Brain pericyte (primary cell): ENCODE measurements at places on chromosomes 4 and X.

DNA sequence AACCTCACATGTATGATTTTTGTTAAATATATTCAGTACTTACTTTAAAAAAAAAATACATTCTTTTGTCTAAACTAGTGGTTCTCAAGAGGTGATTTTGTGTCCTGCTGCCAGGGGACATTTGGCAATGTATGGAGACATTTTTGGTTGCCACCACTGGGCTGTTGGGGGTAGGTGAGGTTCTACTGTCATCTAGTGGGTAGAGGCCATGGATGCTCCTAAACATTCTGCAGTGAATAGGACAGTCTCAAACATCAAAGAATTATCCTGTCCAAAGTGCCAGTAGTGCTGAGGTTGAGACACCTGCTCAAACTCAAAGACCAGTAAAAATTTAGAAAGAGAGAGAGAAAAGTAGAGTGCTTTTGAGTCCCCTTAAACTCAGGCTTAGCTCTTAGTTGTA is 32.9 kb upstream of the PGM2 start:
- no peak for DNase-seq

DNA sequence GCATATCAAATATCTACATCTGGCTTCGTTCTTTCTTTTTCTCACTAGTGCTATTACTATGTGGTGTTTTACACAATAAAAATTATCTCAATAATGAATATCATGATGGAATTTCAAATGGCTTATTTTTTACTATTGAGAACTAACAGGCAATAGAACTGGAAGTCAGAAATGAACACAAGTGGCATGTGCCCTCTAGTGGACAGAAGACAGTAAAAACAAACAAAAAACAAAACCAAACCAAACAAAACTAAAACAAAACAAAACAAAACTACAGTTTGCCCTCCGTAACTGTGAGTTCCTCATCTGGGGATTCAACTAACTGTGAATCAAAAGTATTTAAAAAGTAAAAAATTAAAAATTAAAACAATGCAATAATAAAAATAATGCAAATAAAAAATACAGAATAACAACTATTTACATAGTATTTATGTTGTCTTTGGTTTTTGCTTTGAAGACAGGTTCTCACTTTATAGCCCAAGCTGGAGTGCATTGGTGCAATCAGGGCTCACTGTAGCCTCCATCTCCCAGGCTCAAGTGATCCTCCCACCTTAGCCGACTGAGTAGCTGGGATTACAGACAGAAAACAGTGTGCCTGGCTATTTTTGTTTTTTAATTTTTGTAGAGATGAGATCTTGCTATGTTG is 195.6 kb upstream of the TACR3 start:
- no peak for DNase-seq

DNA sequence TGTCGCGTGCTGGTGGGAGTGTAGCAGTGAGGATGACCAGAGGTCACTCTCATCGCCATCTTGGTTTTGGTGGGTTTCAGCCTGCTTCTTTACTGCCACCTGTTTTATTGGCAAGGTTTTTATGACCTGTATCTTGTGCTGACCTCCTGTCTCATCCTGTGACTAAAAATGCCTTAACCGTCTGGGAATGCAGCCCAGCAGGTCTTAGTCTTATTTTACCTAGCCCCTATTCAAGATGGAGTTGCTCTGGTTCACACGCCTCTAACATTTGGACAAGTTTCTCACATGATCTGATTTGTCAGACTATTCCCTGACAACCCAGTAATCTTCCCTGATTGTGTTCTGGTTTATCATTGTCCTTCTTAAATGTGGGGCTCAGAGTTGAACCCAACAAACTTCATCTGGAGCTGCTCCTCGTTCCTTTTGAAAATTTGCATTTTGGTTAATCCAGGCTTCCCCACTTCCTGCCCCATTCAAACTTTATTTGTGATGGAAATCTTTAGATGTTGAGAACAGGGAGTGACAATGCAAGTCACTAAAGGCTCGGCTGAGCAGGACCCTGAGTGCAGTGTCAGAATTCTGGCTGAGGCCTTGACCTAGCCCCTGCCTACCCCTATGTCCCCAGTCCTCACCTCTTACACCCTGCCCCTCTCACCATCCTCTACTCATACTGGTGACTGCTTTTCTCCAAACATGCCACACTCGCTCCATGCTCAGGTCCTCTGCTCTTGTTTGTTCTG is 226.8 kb downstream of the STIM2 start:
- no peak for DNase-seq

DNA sequence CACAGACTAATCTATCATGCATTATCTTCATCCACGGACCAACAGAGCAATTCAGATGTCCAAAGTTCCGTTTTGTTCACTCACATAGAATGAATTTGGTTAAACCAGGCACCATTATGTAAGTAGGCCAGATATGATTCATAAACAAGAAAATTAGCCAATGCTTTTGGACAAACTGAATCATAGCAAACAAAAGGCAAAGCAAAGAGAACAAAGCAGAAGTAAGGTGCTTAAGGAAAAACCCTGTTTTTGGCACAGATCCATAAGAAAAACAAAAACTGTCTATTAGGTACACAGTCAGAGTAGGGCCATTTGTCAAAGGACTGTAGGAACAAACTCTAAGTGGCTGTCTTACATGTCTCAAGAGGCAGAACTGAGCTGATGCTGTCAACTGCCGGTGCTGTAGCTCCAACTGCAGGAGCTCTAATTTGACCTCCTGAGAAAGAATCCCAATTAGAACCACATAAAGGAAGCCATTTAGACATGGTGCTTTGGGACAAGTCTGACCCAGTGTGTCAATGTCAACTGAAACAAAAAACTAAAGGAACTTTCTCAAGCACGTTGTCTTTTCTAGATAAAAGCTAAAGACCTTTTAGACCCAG is 146.7 kb downstream of the COL25A1 start:
- DNase-seq = no peak

- DNase-seq = no peak
These were observed 7.1 kb upstream of the BST1 start for GRCh38 chr4:15695729-15696128.

GRCh38 chr4:109465069-109465468 is 31.5 kb downstream of the SEC24B start:
- no peak for DNase-seq

- DNase-seq = no peak
These were observed 23.7 kb upstream of the CASK start for GRCh38 chrX:41946989-41947612.

GRCh38 chr4:140239311-140239710 is 85.3 kb upstream of the MAML3 start:
- DNase-seq = no peak

DNA sequence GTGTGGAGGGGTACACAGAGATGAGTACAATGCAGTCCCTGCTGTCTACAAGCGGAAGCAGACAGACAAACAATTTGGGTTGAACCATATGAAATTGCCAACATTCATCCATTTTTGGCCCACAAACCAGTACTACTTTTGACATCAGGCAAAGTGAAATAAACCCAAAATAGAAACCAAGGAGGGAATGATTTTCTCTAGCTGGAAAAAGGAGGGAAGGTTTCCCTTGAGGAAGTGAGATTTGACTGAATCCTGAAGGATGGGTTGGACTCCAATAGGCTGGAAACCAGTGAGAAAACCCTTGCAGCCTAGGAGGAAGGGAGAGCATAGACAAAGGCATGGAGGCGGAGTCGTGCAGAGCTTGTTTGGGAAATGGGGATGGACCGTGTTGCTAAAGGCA is 63.5 kb upstream of the PJA1 start:
- DNase-seq = no peak

- DNase-seq = no peak
These were observed 27.2 kb downstream of the HDX start for GRCh38 chrX:84475101-84475500.

- no peak for DNase-seq
These were observed 55.1 kb downstream of the NAF1 start for GRCh38 chr4:163111588-163111987.

- DNase-seq = no peak
These were observed 66.6 kb downstream of the BLTP1 start for GRCh38 chr4:122218762-122219161.

GRCh38 chr4:55993994-55994663 is 45.4 kb downstream of the CEP135 start:
- no peak for DNase-seq

- no peak for DNase-seq
These were observed 9.4 kb downstream of the MGST2 start for GRCh38 chr4:139674875-139675550.

GRCh38 chr4:159837071-159837470 is 734.2 kb downstream of the RAPGEF2 start:
- DNase-seq = no peak
